Activated naive CD4-positive, alpha-beta T cell treated with Interleukin-2 at 50 U/mL for 16 hours (primary cell): ENCODE measurements at places on chromosomes 3 and 15.

- DNase-seq, result peak; percentile 39
Observed at GRCh38 chr15:43977072-43977884, 150.5 kb downstream of the WDR76 start.

- no peak for DNase-seq
Observed at GRCh38 chr3:150762662-150763121, 277 bp downstream of the SIAH2 start.

GRCh38 chr3:71492974-71493771, 90.4 kb downstream of the FOXP1 start:
- no peak for DNase-seq

DNA sequence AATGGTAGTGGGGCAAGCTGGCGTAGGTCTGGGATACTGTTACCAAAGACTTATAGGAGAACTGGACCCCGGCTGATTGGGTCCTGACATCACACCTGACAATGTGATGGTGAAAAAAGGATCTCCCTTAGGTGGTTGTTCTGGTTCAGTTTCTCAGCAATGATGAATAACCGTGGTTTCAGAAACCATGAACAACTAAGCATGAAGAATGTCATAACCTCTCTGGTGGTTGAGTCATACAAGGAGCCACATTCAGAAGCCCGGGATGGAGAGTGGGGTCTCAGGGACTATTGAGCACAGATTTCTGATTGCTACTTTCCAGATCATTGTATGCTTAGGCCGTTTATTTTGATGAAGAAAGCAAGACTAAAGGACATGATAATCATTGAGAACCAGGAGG, 17.4 kb downstream of the GPR160 start:
- no peak for DNase-seq

GRCh38 chr15:73599934-73600333, 33.3 kb downstream of the NPTN start:
- DNase-seq, result no peak

- peak; percentile 19 for DNase-seq
Observed at GRCh38 chr3:129934234-129935123, 40.0 kb upstream of the TRH start.

DNA sequence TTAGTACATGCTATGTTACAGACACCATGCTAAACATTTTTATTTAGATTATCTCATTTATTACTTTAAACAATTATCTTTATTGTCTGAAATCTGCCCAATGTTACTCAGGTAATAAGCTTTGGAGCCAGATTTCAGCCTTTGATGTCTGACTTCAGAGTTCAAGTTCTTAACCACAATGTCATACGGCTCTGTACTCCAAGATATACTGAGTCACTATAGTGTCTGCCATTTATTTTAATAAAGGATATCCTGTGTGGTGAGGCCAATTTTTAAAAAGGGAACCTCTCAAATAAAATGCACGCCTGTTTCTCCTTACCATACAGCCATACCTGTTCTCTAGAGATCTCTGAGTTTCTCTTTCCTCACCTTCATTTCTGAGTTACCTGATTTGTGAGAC, 193.1 kb downstream of the EPHA3 start:
- DNase-seq, result no peak

- DNase-seq, result no peak
Observed at GRCh38 chr3:14617508-14618023, 34.0 kb upstream of the CCDC174 start.

- DNase-seq, result no peak
Observed at GRCh38 chr3:168870892-168871291, 775.2 kb upstream of the GOLIM4 start.

GRCh38 chr15:84731774-84732173, 15.8 kb upstream of the SEC11A start:
- DNase-seq, result no peak

GRCh38 chr3:107524841-107525643, 2.3 kb downstream of the BBX start:
- DNase-seq, result peak; percentile 52

GRCh38 chr15:48579945-48580671, 65.4 kb downstream of the FBN1 start:
- DNase-seq, result no peak

GRCh38 chr3:176683382-176683781, 513.9 kb downstream of the TBL1XR1 start:
- DNase-seq, result no peak

DNA sequence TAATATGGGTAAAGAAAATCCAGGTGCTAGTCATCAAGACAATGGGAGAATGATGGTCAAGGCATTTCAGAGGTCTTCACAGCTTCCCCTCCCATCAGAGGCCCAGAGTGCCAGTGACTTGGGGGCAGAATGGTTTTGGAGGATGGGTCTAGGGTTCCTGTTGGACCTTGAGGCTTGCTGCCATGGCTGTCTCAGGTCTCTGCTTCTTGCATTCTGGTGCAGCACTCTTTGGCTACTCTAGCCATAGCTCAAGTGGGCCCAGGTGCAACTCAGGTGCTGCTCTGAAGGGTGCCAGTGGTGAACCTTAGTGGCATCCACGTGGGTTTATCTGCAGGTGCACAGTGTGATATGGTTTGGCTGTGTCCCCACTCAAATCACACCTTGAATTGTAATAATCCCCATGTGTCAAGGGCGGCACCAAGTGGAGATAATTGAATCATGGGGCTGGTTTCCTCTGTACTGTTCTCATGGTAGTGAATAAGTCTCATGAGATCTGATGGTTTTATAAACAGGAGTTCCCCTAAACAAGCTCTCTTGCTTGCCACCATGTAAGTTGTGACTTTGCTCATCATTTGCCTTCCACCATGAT, 48.5 kb upstream of the PEX5L start:
- no peak for DNase-seq

GRCh38 chr3:8456412-8456811, 45.2 kb upstream of the LMCD1 start:
- no peak for DNase-seq

GRCh38 chr3:193212844-193213243, 28.2 kb upstream of the PLAAT1 start:
- no peak for DNase-seq

GRCh38 chr15:68700455-68701123, 120.1 kb downstream of the ANP32A start:
- DNase-seq, result no peak
